Caudate nucleus (tissue), 63 donors: ENCODE measurements at places on chromosomes 11 and 22.

DNA sequence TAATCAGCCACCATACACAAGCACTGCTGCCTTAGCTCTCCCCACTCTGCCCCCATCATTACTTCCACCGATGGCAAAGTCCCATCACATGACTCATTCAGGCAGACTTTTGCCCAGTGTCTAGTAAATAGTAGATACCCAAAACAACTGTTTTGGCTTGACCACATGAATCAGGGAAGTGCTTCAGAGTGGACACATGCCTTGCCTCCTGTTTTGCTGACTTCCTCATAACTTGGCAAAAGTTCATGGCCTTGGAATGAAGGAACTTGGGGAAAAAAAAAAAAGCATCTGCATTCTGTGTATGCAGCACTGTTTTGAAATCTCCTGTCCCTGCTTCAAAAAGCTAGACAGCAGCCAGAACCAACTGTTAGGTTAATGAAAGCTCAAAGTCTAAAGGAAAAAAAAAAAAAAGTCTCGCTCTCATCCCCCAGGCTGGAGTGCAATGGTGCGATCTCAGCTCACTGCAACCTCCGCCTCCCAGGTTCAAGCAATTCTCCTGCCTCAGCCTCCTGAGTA, 335.3 kb downstream of the FAM181B start:
- DNase-seq, result no peak

DNA sequence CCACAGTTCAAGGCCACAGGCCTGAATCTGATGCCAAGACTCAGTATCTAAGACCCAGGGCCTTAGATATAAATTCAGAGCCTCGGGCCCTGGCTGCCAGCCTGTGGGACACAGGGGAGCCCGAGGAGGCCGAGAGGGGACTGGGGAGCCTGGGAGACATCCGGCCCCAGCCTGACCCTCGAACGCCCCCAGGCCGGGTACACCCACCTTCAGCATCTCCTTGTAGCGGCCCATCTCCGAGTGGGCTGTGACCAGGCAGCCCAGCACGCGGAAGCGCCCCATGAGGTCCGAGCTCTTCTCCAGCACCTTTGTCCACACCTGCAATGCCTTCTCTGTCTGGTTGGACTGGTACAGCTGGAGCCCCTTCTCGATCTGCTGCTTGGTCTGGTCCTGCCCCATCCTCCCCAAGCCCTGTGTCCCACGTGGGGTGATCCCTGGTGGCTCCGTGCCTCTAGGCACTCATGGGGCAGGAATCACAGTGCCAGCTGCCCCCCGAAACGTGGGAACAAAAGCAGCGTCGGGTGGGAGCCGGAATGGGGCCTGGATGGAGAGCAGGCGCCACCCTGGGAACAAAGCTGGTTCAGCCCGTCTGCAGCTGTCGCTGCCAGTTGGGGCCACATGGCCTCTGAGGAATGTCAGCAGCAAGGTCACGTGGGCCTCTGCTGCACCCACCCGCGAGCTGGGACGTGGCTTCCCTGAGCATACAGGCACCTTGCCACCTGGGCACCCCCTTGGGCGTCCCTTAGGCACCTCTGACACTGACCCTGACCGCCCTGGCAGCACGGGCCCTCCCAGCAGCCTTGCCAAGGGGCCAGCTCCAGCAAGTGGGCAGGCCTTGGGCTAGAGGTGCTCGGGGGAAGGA, at the start of gene RAPSN:
Gene RAPSN (minus strand): TSS at position 571 of the 862 bp plus-strand sequence. CDS start 172 bp downstream, at position 399.
- no peak for DNase-seq

DNA sequence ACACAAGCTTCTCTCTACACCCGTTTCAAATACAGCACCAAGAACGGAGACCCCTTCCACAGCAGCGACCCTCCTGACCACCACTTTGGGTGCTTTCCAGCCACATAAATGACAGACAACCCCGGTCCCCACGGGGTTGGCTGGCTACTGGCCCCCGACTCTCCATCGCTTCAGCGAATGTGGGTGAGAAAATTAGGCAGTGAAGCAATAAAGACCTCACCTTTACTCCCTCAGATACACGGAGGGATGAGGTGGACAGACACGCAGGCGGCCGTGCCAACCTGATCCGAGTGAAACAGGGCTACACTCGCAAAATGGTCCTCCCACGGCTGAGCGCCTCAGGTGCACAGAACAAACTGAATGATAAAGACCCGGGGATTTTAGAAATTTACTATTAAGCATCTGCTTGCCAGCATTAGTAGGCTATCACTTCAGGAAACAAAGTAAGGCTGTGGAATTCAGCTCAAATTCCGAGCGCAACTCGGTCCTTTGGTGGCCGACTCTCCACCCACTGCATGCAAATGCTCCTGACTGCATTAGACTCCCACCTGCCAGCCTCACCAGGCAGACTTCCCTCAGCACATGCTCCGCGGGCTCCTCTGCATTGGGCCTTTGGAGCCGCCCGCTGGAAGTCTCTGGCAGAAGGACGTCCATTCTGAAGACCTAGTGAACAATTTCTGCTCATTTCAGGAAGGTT, 12.8 kb upstream of the EFCAB6 start:
- no peak for DNase-seq

- DNase-seq, result no peak
Observed at GRCh38 chr22:46449974-46450745, 87.3 kb downstream of the CELSR1 start.

DNA sequence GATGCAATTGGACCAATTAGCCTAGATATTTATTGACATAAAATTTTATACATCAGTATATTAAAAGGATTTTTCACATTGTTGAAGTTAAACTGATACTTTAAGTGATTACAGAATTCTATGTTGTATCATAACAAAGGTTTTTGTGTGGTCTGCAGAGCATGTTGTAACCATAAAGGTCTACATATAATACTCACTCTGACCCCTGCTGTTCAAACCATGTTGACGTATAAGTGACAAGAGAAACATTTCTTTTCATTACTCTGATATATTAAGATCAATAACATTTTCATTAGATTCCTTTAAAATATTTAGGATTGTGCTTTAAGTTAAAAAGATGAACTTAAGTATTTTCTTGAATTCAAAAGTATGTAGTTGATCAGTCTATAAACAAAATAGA, 63.9 kb downstream of the GAS2 start:
- no peak for DNase-seq
